ENCODE measurements at places on chromosomes 13 and 19.

- DNase-seq, result no peak
These were observed 47.8 kb upstream of the VSTM2B start for GRCh38 chr19:29477831-29478577.

- DNase-seq, result no peak
These were observed 13.8 kb downstream of the SPINT2 start for GRCh38 chr19:38277969-38278680.

- peak; percentile 56 for DNase-seq
These were observed 2.2 kb downstream of the BST2 start for GRCh38 chr19:17402982-17403855.

- no peak for DNase-seq
These were observed 63.4 kb downstream of the PEPD start for GRCh38 chr19:33458171-33458633.

DNA sequence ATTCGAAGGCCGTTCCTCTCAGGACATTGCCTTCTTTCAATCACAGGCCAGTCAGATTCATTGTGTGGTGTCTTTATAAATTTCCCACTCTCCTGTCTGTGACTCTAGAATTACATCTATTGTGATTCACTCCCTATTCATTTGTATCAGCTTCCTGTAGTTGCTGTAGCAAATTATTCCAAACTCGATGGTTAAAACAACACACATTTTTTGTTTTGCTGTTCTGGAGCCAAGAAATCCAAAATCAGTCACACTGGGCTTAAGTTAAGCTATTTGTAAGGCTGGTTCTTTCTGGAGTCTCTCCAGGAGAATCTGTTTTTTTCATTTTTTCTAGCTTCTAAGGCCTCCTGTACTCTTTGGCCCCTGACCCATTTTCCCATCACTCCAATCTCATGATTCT is 1487.0 kb upstream of the SLC10A2 start:
- no peak for DNase-seq

All from activated CD4-positive, CD25-positive, alpha-beta regulatory T cell treated with anti-CD3 and anti-CD28 coated beads, Interleukin-2, amount 50 U/mL, for 72 hours (primary cell).